ENCODE measurements at places on chromosomes 2 and 18. TPM values are rescaled to one million over a fixed set of nuclear protein-coding genes. Genes with fewer than 3 reads are reported as not detected.

The BMP10 gene
- not detected for total RNA-seq

The CAPN10 gene
- 80.6 TPM for total RNA-seq

The SERPINB4 gene
- total RNA-seq = not detected

DNA sequence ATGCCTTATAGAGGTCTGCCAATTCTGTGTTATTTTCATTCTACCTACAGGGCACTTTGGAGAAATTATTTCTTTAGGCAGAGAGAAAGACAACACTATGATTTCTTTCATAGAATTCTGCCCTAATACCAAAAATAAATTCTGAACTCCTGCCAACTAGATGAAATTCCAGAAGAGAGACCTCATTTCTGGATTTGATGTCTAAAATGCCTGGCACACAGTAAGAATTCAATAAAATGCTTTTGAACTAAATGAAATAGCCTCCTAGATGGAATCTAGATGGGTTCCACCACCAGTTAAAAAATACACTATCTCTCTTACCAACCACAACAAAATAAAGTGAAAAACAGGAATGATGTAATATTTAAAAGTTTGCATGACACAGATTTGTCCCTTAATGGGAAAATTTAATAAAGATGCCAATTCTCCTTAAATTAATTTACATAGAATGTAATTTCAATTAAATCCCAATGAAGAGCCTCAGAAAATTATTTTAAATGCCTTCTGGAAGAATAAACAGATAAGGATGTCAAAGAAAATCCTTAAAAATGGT lies 75.0 kb downstream of the OSBPL1A start:
- no peak for DNase-seq
